ENCODE measurements at places on chromosomes 7 and 10.

GRCh38 chr7:158742065-158742821 lies 37.6 kb upstream of the NCAPG2 start:
- DNase-seq: no peak

DNA sequence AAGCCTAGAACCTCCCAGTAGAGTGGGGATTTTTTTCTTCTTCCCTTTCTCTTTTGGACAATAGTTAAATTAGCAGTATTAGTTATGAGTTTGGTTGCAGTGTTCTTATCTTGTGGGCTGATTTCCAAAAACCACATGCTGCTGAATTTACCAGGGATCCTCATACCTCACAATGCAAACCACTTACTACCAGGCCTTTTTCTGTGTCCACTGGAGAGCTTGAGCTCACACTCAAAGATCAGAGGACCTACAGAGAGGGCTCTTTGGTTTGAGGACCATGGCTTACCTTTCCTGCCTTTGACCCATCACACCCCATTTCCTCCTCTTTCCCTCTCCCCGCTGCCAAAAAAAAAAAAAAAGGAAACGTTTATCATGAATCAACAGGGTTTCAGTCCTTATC lies 5.4 kb downstream of the OPN1SW start:
- no peak for DNase-seq

DNA sequence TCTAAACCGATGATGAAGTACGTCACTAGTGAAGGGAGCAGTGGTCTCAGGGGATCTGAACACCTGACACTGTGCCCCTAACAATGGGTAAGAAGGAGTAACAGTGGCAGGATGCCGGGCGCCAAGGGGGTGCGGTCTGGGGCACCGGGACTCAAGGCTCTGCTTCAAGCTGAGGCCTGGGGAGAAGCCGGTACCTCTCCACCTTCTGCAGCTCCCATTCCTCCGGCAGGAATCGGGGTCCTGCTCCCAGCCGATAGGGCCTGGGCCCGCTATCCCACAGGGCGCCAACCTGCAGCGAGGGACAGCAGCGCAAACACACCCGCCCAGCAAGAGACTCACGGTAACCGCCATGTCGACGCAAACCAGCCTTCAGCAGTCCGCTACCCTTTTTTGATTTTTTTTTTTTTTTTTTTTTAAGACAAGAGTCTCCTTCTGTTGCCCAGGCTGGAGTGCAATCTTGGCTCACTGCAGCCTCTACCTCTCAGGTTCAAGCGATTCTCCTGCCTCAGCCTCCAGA lies 8.8 kb upstream of the CHST12 start:
- DNase-seq: no peak

DNA sequence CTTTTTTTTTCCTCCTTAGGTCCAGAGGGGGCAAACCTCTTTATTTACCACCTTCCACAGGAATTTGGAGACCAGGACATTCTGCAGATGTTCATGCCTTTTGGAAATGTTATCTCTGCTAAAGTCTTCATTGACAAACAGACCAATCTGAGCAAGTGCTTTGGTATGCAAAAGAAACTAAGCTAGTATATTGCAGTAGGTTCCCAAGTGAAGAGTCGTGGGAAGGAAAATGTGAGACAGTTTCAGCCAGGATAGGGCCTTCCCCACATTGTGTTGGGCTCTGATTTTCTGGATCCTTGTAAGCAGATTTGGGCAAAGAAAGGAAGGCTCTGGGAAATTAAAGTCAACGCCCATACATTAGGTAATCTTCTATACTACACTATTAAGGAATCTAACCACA lies 285.6 kb downstream of the USP6NL start:
- peak; percentile 76 for DNase-seq

GRCh38 chr10:49053053-49053997 lies 62.0 kb downstream of the VSTM4 start:
- no peak for DNase-seq

GRCh38 chr7:68691261-68692216 lies 906.7 kb upstream of the AUTS2 start:
- peak; percentile 85 for DNase-seq

- DNase-seq: peak; percentile 11
Measured at GRCh38 chr7:124155432-124156022, 122.7 kb upstream of the TMEM229A start.

All from EH (cell line).